ENCODE measurements at places on chromosomes 11 and 22.

DNA sequence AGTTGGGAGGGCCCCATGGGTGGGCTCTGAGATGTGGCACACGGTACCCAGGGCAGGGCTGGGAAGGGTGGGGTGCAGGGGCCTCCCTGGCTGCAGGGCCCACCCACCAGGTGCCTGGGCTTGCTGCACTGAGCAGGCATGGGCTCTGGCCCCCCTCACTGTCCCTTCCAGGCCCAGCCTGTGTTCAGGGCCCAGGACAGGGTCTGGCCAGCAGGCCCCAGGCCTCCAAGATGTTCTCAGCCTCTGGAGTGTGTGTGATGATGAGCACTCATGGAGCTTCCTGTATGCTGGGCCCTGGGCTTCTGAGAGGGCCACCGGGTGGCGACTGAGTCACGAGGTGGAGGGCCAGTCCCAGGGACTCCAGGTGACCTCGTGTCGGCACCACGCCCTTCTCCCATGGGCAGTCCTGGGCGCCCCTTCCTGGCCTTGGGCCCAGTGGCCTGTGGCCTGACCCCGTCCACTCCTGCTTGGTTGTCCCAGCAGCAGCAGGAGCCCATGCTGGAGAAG lies 55.9 kb upstream of the CCDC188 start:
- peak; percentile 18 for DNase-seq

GRCh38 chr11:78828676-78829075 lies 254.0 kb upstream of the NARS2 start:
- peak; percentile 17 for DNase-seq

DNA sequence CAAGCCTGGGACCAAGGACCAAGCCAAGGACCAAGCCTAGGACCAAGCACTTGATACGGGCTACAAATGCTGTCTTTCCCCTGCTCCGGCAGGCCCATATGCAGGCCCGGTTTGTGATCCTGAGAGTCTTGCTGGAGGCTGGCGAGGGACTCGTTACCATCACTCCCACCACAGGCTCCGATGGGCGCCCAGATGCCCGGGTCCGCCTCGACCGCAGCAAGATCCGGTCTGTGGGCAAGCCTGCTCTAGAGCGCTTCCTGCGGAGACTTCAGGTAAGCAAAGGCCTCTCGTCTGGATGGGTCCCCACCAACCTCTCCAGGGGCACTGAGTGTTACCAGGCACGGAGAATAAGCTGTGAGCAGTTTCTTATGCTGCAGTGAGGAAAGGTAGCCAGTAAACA lies 13.2 kb upstream of the BBS1 start:
- no peak for DNase-seq

DNA sequence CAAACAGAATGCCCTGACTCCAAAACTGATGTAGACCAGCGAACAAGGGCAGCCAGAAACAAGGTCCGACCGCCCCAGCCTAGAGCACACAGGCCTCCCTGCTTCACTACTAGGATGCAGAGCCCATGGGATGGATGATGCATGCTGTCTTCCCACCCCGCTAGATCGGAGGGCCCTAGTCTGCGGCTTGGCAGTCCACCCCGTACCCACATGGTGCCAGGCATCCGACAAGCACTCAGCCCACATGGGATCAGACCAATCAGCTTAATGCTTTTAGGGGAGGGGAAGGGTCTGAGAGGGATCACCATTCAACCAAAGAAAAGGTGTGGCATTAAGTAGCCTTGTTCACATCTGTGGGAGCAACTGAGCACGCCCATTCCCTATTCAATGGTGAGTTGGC lies 30.6 kb downstream of the PISD start:
- no peak for DNase-seq

DNA sequence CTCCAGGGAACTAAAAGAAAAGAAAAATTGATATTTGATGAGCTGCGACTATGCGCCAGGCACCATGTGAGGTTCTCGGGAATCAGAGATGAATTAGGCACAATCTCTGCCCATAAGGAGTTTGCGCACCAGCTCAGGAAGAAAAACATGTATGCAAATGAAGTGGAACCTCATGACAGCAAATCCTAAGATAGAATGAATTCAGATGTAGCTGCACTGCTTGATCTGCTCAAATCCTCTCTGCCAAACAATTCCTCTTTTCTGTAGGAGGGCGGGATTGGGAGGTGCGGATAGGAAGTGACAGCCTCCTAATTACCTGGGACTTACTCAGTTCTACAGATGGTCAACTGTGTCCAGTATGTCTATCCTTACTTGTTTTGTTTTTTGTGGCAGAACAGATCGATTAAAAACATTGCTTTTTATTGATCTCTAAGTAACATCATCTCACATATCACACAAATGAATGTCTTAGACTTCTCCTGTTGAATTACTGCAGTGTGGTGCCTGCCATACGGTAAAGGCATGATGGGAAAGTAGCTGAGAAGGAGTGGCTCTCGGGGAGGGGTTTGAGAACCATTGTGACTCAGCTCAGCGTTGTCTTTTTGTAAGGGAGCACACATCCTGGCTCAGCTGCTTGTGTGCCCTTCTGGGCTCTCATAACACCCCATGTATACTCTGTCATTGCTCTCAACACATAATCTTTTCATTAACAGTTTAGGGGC lies 13.9 kb downstream of the CRTAM start:
- DNase-seq: peak; percentile 10

GRCh38 chr22:45481661-45482060 lies 21.0 kb upstream of the FBLN1 start:
- DNase-seq: no peak

- DNase-seq: peak; percentile 46
Observed at GRCh38 chr22:37157516-37158285, 8.0 kb upstream of the IL2RB start.

- DNase-seq: peak; percentile 56
Observed at GRCh38 chr11:57598831-57599155, 1.3 kb downstream of the SERPING1 start.

GRCh38 chr11:113587308-113587739 lies 112.1 kb upstream of the DRD2 start:
- no peak for DNase-seq

DNA sequence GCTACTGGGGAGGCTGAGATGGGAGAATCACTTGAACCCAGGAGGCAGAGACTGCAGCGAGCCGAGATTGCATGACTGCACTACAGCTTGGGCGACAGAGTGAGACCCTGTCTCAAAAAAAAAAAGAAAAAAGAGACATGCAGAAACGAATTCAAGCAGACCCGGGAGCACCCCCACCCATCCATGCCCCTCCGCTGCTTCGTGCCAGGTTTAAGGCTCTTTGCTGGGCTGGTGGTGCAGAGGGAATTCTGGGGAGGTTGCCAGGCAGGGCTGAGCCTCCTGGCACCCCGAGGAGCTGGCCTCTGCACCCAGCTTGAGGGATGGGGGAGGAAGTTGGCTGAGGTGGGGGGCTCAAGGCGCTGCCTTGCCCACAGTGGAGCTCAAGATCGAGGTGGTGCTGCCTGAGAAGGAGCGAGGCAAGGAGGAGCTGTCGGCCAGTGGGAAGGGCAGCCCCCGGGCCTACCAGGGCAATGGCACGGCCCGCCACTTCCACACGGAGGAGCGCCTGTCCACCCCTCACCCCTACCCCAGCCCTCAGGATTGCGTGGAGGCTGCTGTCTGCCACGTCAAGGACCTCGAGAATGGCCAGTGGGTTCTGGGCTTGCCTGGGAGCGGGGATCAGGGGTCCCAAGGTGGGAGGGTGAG lies 6.0 kb downstream of the AIFM3 start:
- no peak for DNase-seq

GRCh38 chr11:63931045-63931444 lies 7.8 kb upstream of the NAA40 start:
- DNase-seq: no peak

DNA sequence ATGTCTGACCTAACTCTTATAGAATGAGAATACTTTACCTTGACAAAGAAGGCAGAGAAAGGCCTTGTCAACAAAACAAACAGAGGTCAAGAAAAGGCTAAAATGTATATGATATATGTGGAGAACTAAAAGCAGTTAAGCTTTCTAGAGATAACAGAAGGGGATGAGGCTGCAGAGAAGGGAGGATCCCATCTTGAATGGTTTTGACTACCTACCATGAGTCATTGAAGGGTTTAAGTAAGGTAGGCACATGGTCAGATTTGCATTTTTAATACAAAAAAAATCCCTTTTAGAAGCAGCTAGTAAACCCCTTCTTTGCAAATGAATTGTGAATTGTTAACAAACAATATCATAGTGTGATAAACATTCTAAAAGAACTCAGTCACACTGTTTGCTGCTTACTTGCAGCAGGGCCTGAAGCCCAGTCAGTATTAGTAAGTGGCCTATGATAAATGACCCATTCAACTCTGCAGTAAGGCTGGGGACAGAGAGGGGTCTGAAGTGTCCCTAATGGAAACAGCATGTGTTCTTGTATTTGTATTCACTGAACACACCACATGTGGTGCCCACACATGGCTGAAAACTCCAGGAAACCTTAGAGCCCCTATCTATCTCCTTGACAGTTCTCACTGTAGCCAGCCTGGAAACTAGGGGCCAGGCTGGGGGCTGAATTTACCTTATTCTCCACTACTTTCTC lies 328.8 kb upstream of the PITPNB start:
- DNase-seq: no peak
